ENCODE measurements at places on chromosomes 12 and 14. TPM values are rescaled to one million over a fixed set of nuclear protein-coding genes. Genes with fewer than 3 reads are reported as not detected.

- DNase-seq: no peak
- no peaks in the 10 kb centered on the region for H3K36me3 ChIP-seq
- no peak overlapping the region for H3K27ac ChIP-seq
- H3K4me1 ChIP-seq: no peaks in the 10 kb centered on the region
- H3K4me3 ChIP-seq: no peak overlapping the region
- H3K27me3 ChIP-seq: no peaks in the 10 kb centered on the region
Observed at GRCh38 chr14:104954746-104955395, 23.3 kb downstream of the AHNAK2 start.

DNA sequence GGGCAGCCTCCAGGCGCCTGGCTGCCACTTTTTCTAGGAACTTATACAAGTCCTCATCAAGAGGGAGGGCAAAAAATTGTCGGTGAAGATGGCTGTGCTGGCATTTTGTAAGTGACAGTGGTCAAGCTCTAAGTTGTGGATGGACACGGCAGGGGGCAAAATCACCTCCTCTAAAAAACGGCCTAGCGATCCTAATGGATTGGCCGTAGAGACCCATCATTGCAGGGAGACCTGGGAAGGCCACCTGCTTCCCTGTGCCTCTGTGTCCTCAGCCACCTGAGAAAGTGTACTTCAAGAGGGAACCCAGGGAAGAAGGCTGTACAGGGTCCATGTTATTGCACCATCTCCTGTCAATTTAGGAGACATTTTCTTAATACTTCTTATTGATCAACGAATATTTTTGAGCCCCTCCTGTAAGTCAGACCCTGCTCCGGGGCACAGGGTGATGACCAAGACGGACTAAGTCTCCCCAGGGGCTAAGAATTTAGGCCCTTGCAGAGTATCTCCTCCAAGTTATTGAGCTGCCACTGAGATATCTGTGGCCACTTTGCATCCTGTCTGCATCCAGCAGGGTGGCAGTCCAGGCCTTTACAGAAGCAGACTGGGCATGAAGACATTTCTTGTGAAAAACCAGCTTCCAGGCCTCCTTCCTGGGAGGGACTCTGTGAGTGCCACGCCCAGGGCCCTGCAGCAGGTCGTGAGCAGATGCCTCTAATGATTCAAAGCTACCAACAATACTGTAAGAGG is 40.5 kb downstream of the PSMA6 start:
- H3K4me1 ChIP-seq: peaks cover 47% of the 10 kb centered on the region
- no peak for DNase-seq
- no peaks in the 10 kb centered on the region for H3K27me3 ChIP-seq
- H3K27ac ChIP-seq: no peak overlapping the region
- H3K36me3 ChIP-seq: no peaks in the 10 kb centered on the region

DNA sequence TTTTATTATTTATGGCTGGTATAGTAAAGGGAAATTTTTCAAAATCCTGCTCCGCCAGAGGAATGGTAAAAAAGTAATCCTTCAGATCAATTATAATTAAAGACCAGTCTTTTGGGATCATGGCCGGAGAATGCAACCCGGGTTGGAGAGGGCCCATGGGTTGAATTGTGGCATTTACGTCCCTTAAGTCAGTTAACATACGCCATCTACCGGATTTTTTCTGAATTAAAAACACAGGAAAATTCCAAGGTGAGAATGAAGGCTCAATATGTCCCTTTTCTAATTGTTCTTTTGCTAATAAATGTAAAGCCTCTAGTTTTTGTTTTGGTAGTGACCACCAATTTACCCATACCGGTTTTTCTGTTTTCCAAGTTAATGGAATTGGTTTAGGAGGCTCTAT is 602.8 kb downstream of the ALG10 start:
- no peak overlapping the region for H3K4me3 ChIP-seq
- H3K27me3 ChIP-seq: no peaks in the 10 kb centered on the region
- DNase-seq: no peak
- H3K36me3 ChIP-seq: no peaks in the 10 kb centered on the region
- H3K4me1 ChIP-seq: no peaks in the 10 kb centered on the region

- no peaks in the 10 kb centered on the region for H3K27me3 ChIP-seq
- no peak overlapping the region for H3K27ac ChIP-seq
- no peak for DNase-seq
- no peaks in the 10 kb centered on the region for H3K4me1 ChIP-seq
- H3K4me3 ChIP-seq: no peak overlapping the region
Observed at GRCh38 chr12:40587421-40587820, 104.8 kb upstream of the CNTN1 start.

DNA sequence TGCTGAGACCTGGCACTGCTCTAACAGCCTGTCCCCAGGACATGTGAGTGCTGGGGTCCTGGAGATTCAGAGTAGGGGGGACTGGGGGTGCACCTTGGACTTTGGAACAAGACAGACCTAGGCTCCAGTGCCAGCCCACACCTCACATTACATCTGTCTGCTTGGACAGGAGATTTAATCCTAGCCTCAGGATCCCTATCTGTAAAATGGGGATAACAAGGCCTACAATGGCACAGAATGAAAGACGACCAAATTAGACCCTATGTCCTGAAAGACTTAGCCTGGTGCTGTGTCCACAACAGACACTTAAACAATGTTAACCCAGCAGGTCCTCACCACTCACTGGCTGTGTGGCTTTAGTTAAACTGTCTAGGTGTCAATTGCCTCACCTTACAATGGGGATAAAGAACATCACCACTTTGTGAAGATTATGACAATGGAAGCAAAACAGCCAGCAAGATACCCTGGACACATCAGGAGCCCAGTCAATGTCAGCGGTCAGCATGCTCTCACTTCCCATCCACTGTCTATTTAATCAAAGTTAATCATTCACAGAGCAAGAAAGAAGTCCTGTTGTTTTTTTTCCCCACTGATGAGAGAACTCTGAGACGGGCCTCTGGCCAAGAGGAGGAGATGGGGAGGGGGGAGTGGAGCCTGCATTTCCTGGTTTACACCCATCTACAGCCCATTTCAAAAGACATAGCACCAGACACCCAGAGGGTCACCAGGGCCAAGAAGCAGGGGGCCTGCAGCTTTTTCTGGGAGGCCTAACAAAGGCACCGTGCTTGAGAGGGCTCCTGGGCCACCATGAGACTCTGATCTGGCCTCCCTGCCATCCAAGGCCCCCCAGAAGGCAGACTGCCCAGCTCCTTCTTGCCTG is 40.6 kb downstream of the ACTN1 start:
- no peaks in the 10 kb centered on the region for H3K27me3 ChIP-seq
- no peak for DNase-seq
- peaks cover 34% of the 10 kb centered on the region for H3K4me1 ChIP-seq
- H3K4me3 ChIP-seq: no peak overlapping the region
- no peaks in the 10 kb centered on the region for H3K36me3 ChIP-seq
- peak overlapping the region; percentile 77 for H3K27ac ChIP-seq

The FAIM2 gene
- total RNA-seq: 15.3 TPM

The RNU4-1 gene
- total RNA-seq: under 0.01 TPM

DNA sequence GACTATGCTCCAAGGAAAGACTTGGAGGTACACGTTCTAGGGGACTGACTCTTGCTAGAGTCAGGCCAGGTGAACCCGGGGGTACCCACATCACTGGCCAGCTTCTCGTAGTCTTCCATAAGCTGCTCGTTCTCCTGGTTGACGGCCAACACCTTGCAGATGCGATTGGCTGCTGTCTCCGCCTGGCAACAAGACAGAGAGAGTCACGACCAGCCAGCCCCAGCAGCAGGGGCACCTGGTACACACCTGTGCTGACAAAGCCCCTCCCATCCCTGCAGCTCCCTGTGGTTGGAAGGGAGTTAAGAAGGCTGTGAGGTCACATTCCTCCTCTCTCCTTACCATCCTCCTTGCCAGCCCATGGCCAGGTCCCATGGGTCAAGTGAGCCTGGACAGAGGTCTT is 85.5 kb downstream of the ACTN1 start:
- DNase-seq: no peak
- H3K4me1 ChIP-seq: no peaks in the 10 kb centered on the region
- no peaks in the 10 kb centered on the region for H3K36me3 ChIP-seq

The PRH2 gene
- 1.2 TPM for total RNA-seq

The DHRS2 gene
- total RNA-seq: 6.1 TPM

DNA sequence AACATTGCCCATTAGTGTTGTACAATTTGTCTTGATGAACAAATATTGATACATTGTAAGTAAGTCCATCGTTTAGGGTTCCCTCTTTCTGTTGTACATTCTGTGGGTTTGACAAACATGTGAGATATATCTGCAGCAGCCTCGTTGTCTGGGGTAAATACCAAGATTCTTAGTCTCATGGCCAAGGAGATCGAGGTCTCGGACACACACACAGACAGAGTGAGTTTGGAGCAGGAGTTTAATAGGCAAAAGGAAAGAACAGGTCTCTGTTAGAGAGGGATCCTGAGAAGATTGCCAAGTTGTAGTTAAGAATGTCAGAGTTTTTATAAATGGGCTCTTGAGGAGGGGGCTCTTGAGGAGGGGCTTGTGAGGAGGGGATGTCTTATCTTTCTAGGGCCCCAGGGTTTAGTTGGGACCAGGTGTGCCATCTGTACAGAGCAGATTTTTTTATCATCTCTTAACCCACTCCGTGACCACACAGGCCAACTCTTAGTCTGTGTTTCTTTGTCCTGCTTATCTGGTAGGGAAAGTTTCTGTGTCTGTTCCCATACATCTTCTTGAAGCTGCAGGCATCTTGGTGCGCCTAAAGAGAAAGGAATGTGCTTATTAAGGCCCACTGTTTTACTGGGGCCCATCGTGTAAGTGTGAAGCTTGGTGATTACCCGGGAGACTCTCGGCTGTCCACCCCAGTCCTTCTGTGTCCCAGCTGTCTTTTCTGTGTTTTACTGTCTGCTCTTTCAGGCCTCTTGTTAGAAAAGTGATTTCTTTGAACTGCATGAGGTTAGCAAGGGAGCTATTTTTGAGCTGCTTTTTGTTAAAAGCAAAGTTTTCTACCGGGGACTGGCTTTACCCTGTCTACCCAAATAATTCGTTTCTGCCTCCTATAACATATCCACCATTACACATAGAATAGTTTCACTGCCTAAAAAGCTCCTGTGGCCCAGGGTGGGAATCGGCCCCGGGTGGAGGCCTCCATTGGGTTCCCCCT is 22.4 kb upstream of the CLEC2D start:
- DNase-seq: peak; percentile 19
- peak overlapping the region; percentile 80 for H3K27ac ChIP-seq
- peak overlapping the region; percentile 79 for H3K4me3 ChIP-seq

GRCh38 chr12:42426746-42427145 is 100.8 kb downstream of the PPHLN1 start:
- no peak for DNase-seq
- no peak overlapping the region for H3K27ac ChIP-seq
- H3K36me3 ChIP-seq: no peaks in the 10 kb centered on the region

The MDP1 gene
- total RNA-seq: 19.5 TPM

GRCh38 chr12:105841840-105842239 is 296.9 kb downstream of the NUAK1 start:
- H3K27ac ChIP-seq: no peak overlapping the region
- H3K36me3 ChIP-seq: no peaks in the 10 kb centered on the region
- no peak for DNase-seq
- no peaks in the 10 kb centered on the region for H3K27me3 ChIP-seq

DNA sequence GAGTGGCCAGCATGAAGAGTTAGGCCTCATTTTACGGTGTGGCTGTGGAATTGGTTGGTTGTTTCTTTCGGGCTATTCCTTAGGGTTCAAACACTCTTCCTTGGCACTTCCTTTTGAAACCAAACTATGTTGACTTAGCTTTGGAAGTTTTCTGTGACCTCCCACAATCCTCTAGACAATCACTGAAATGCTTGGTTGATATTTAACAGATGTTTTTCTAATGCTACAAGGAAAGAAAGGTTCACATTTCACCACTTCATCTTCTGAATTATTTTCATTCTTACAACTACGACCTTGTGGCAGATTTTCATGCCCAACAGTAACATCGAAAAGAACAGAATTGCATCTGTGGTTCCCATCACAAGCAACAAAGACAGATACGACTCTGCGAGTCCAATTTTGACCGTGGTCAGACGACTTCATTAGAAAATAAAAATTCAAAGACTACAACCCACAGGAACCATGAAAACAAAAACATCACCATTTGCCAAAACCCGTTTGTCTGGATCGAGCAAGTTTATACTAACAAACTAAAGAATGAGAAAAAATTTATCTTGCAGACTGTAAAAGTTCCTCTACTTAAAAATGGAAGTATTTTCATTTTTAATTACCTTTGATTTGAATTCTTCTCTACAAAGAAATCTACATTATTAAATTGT is 16.9 kb downstream of the PRKAB1 start:
- H3K36me3 ChIP-seq: no peaks in the 10 kb centered on the region
- H3K4me1 ChIP-seq: peaks cover 4% of the 10 kb centered on the region
- no peak overlapping the region for H3K4me3 ChIP-seq
- DNase-seq: no peak
- H3K27ac ChIP-seq: no peak overlapping the region

- H3K4me3 ChIP-seq: no peak overlapping the region
- H3K36me3 ChIP-seq: no peaks in the 10 kb centered on the region
- no peak for DNase-seq
- no peaks in the 10 kb centered on the region for H3K27me3 ChIP-seq
- H3K4me1 ChIP-seq: no peaks in the 10 kb centered on the region
Observed at GRCh38 chr14:22607291-22607690, 9.2 kb downstream of the ABHD4 start.

The ARHGAP9 gene
- total RNA-seq: 24.8 TPM

The FOXM1 gene
- 32.3 TPM for total RNA-seq

- H3K27ac ChIP-seq: no peak overlapping the region
- no peaks in the 10 kb centered on the region for H3K36me3 ChIP-seq
- no peaks in the 10 kb centered on the region for H3K27me3 ChIP-seq
Observed at GRCh38 chr14:100587763-100588411, 670 bp upstream of the BEGAIN start.

- no peaks in the 10 kb centered on the region for H3K27me3 ChIP-seq
- no peak overlapping the region for H3K4me3 ChIP-seq
- DNase-seq: no peak
- H3K4me1 ChIP-seq: no peaks in the 10 kb centered on the region
- no peak overlapping the region for H3K27ac ChIP-seq
Observed at GRCh38 chr14:38761033-38761432, 342.0 kb downstream of the SEC23A start.

The IL22 gene
- not detected for total RNA-seq

- no peaks in the 10 kb centered on the region for H3K4me1 ChIP-seq
- DNase-seq: no peak
- no peaks in the 10 kb centered on the region for H3K36me3 ChIP-seq
Observed at GRCh38 chr12:7349418-7349817, 45.5 kb downstream of the ACSM4 start.

The DLK1 gene
- total RNA-seq: 59.4 TPM

DNA sequence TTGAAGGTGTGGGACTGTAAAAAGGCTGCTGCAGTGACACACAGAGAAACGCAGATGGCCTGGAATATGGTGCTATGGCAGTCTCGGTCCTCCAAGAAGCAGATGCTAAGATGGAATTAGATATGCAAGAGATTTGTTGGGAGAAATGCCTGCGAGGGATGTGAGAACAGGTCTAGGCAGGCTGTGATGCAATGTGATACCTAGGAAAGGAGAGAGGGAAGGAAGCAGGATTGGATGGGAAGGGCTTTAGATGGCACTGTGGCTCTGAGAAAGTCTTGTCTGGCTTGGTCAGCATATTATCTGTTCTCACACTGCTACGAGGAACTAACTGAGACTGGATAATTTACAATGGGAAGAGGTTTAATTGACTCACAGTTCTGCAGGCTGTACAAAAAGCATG is 374.4 kb downstream of the BCAT1 start:
- no peaks in the 10 kb centered on the region for H3K4me1 ChIP-seq
- no peak overlapping the region for H3K4me3 ChIP-seq
- no peak overlapping the region for H3K27ac ChIP-seq
- DNase-seq: no peak
- H3K36me3 ChIP-seq: no peaks in the 10 kb centered on the region

The RERG gene
- 20.7 TPM for total RNA-seq

- H3K27me3 ChIP-seq: no peaks in the 10 kb centered on the region
- H3K36me3 ChIP-seq: no peaks in the 10 kb centered on the region
- no peak overlapping the region for H3K27ac ChIP-seq
Observed at GRCh38 chr14:79395061-79395460, 816.2 kb downstream of the DIO2 start.
